Activated CD4-positive, alpha-beta T cell treated with anti-CD3 and anti-CD28 coated beads, Interleukin-2, Interleukin-6, amounts not matched to agents 100 ng/mL and 50 ng/mL, durations not matched to agents 16 hours and 8 hours (primary cell): ENCODE measurements at places on chromosomes 5 and 9.
A peak's percentile ranks its signal among the peaks of the same experiment; 100 is the strongest.

- no peak for DNase-seq
These were observed 16.9 kb downstream of the FBXW5 start for GRCh38 chr9:136927343-136928271.

DNA sequence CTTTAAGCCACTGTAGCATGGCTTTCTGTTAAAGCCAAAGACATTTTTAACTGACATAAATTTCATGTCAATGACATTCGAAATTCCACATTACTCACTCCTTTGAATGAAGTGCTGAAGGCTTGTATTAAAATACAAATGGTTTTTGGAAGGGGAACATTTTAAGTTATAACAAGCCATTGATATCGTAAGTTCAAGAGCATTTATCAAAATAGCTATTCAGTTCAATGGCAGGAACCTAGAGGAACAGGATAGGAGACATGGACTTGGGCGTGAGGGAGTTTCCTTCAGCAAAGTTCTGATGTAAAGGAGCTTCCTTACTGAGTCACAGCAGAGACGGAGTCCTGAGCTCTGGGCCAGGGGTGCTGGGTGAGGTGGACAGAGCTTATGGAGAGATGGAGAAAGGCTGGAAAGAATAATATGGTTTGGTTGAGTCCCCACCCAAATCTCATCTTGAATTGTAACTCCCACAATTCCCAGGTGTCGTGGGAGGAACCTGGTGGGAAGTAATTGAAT is 631.8 kb downstream of the BNC2 start:
- DNase-seq, result no peak

- no peak for DNase-seq
These were observed 92.6 kb downstream of the PAX5 start for GRCh38 chr9:36941441-36941840.

DNA sequence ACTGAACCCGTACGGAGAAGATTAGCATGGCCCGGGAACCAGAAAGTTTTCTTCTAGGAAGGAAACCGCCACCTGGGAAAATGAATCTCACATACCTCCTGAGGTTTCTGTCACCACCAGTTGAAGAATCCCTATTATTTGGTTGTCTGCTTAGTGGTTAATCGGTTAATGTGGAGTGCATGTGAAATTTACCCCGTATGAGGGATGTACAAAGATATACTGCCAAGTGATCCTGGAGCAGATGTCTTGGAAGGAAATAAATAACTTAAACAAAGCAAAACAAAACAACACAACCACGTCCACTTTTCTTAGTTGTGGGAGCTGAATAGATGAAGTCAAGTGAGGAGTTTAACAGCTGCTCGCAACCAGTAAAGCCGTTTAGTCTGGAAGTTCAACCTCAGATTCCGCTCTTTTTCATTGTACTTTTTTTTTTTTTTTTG is 3.8 kb downstream of the DMRT2 start:
- no peak for DNase-seq

DNA sequence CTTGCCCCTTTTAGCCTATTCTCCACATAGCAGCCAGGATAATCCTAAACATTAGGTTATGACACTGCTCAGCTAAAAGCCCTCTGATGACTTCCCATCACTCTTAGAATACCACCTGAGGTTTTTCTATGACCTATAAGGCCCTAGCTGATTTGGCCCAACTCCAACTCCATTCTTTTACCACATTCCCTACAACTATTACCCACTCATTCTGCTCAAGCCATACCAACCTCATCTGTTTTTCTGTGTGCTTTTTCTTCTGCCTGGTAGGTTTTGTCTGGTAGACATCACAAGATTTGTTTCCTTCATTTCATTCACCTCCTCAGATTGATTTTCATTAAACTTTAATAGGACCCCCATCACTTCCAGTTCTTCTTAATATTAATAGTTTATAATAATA is 12.5 kb upstream of the FCHO2 start:
- no peak for DNase-seq

GRCh38 chr5:180126716-180127681 is 55.4 kb upstream of the RNF130 start:
- peak; percentile 50 for DNase-seq

- DNase-seq, result no peak
These were observed 3.7 kb upstream of the GTF3C5 start for GRCh38 chr9:133027134-133027533.

DNA sequence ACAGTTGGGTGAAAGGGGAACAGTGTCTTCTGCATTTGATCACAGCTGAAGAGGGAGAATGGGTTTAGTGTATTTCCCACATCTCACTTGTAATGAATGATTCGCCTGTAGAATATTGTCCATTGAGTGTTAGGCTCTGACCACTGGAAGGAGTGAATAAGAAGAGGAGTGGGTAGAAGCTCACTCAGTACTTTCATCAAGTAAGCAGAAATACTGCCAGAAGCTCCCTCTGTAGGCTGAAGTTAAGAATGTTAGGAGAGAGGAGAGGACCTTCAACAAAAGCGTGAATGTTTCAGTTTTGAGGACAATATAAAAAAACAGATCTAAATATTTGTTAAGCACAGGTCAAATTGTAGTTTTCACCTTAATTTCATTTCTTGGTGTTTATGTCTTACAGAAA is 27.5 kb downstream of the FSD1L start:
- DNase-seq, result no peak

DNA sequence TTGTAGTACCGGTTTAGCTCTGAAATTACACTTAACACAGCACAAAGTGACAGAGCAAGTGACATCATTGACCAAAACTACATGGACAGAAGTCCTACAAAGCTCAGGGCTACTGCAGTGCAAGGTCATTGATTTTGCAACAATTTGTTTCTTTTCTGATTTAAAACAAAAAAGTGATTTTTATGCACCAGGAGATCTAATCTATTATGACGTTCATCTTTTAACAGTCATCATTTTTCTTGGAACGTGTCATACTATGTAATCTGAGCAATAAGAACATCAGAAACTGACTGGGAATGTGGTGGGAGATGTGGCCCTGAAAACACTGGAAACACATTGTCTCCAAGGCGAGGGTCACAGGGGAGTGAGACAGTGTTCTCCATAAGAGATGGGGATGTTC is 17.4 kb upstream of the ZFAND5 start:
- no peak for DNase-seq

DNA sequence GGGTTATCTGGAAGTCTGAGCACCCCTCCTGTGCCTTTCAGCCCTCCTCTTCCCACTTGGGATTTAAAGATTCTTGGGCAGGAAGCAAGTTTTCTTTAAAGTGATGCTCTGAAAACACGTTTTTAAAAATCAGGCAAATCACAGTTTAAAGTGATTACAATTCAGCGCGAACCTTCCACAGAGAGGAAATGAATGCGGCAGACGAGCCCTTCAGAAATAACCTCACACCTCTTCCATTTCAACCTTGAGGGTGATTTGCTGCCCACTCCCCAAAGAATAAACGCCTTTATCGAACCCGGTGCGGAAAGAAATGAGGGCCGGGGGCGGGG is 2.3 kb upstream of the EFNA5 start:
- DNase-seq, result no peak

- no peak for DNase-seq
These were observed 52.6 kb upstream of the SH3PXD2B start for GRCh38 chr5:172506921-172507320.

DNA sequence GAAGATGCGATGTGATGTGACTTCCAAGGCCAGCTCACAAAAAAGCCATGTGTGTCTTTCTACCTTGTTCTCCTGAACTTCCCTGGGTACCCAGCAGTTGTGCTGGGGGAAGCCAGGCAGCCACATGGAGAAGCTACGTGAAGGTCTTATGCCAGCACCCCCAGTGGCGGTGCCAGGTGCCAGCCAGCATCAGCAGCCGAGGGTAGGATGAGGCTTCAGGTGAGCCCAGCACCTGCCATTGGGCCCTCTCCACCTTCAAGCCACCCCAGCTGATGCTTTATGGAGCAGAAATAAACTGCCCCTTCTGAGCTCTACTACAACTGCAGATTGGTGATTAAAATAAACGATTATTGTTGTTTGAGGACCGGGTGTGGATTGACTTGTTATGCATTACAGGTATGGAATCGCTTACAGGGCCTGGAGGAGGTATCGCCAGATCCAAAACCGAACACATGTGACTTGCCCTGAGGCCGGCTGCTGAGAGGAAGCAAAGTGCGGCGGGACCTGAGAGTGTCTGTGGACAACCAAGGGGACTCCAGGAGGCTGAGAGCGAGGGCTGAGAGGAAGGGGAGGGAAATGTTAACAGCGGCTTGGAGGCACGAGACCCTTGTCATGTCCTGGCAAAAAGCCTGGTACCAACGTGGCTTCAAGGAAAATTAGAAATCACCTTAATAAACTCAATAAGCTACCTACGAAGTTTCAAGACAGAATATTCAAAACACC is 36.0 kb upstream of the OLFM1 start:
- DNase-seq, result no peak

GRCh38 chr9:37405350-37405749 is 17.1 kb upstream of the GRHPR start:
- DNase-seq, result no peak

GRCh38 chr9:118302721-118303120 is 598.5 kb downstream of the TLR4 start:
- DNase-seq, result no peak

GRCh38 chr9:120366644-120367019 is 213.3 kb downstream of the CDK5RAP2 start:
- no peak for DNase-seq

- DNase-seq, result no peak
These were observed 1373.7 kb upstream of the DMAC1 start for GRCh38 chr9:9173264-9173663.

DNA sequence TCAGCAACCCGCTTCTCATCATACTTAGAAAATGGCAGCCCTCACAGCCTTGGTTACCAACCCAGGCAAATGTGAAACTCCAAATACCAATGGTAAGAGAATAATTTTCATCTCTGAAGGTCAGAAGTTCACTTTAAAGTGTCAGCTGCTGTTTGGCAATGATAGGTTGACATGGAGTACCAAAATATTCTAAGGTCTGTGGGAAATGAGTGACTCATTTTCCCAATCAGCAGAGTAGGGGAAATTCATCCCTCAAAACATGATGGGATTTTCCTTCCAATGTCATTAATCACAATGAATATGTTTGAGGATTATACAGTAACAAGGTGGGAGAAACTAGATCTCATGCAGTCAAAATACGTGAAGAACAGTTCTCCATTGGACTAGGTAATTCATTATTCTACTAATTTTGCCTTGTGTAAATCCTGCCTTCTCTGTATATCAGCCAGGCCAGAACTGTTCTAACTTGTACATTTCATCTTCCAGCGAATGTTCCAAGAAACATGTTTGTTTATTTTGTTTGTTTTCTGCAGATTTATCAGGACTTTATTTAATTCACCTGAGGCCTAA is 53.1 kb upstream of the ERBIN start:
- DNase-seq, result no peak

DNA sequence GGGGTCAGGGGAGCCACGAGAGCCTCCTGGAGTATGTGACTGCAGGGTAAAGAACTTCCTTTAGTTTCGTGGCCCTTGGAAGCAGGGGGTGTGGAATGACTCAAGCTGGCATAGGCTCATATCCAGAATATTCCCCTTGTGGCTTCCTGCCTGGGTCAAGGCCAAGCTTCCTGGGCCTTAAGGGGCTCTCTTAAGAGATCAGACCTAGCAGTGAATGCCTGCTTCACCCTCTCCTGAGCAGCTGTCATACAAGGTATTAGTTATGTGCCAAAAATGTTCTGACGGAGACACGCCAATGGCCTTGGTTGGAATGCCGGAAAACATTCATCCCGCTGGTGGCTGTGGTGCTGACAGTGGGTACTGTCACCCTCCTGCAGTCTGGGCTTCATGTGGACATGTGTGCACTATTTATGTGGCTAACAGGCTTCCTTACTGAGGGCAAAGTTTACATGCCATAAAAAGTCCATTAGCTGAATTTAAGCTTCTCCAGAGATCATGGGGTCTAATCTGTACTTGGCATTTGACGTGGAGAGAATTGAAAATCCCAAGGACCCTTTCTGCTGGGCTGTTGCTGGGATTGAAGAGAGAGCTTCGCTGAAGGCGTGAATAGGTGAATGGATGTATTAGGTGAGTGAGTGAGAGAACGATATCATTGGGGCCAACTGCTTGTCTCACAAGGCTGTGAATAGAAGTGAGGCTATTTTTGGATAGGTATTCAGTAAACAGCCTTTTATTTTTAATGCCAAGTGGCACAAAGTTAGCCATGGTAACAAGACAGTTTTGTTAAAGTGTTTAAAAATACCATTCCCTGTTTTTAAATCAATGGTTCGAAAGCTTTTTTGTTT is 156.8 kb downstream of the MACROH2A1 start:
- DNase-seq, result no peak

GRCh38 chr5:126263591-126264184 is 159.5 kb upstream of the GRAMD2B start:
- DNase-seq, result no peak

DNA sequence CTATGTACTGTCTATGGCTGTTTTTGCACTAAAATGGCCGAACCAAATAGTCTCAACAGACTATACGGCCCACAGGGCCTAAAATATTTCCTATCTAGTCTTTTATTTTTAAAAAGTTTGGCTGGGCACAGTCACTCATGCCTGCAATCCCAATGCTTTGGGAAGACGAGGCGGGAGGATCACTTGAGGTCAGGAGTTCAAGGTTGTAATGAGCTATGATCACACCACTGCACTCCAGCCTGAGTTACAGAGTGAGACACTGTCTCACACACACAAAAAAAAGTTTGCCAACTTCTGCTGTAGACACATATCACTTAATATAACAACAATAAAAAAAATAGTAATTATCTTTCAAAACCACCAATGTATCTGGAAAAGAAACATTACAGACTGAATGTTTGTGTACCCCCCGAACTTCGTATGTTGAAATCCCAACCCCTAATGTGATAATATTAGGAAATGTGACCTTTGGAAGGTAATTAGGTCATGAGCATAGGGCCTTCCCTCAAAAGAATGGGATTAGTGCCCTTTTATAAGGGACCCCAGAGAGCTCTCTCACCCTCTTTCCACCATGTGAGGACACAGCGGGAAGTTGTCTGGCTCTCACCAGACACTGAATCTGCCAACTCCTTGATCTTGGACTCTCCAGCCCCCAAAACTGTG is 53.5 kb upstream of the HK3 start:
- no peak for DNase-seq

DNA sequence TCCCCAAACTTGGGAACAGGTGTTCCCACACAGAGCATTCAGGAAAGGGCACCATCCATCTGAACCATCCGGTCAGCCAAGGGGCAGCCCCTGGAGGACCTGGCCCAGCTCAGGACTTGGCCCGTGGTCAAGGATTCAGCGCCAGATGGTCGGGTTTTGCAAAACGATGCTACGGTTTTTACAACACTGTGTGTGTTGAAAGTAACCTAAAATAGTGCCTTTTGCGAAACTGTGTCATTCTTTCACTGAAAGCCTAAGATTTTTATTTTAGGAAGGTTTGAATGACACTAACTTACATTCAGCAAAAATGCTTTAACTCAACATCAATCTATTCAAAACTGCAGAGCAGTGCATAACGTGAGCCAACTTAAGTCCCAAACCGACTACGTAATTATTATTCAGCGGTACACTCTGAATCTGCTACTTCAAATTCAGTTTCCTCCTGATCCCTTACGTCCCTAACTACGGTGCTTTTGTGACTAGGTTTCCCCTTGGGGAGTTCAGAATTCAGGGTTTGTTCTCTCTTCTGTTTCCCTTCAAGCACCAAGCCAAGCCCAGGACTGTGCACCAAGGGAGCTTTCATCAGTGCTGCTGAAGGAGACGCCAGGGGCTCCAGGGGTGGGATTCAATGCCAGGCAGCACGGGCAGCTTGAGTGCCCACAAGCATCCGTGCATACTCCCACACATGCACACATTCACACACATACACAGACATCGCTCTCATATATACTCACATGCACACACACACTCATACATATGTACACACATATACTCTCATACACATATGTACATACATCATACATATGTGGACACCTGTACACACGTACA is 25.8 kb downstream of the LPCAT1 start:
- DNase-seq, result no peak
